ENCODE measurements at places on chromosomes 2 and 18.

GRCh38 chr2:160145471-160145870 is 54.6 kb downstream of the ITGB6 start:
- DNase-seq: no peak

DNA sequence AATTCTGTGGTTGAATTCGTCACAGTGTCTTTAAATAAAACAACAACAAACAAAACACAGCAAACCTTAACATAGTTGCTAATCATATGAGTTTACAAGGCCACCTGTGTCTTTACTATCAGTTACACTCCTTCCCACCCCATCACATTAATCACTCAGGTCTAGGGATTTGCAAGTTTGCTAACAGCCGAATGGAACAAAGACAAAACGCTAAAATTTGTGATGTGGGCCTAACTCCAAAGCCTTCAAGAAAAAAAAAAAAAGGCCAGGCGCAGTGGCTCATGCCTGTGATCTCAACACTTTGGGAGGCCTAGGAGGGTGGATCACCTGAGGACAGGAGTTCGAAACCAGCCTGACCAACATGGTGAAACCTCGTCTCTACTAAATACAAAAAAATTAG is 566 bp upstream of the POLI start:
- DNase-seq: no peak

DNA sequence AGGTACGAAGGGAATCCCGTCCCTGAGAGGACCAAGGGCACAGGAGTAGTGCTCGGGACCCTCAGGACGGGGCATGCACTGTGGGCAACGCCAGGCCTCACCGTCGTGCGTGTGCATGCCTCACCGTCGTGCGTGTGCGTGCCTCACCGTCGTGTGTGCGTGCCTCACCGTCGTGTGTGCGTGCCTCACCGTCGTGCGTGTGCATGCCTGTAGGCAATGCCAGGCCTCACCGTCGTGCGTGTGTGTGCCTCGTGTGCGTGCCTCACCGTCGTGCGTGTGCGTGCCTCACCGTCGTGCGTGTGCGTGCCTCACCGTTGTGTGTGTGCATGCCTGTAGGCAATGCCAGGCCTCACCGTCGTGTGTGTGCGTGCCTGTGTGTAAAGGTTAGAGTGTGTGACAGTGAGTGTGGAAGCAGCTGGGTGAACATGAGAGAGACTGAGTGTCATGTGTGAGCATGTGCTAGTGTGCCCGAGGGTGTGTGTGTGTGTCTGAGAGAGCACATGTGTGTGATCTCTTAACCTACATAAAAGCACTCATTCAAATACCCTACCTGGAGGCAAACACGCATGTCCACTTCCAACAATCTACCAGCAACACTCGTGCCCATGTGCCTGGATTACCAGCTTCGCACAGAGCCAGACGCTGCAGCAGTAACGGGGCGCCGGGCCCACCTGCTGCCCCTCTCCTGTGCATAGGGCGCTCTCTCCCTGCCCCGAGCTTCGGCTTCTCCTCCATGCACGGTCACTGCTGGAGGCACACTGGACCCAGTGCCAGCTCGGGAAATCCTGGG is 36.3 kb downstream of the ZNF516 start:
- DNase-seq: peak; percentile 15

DNA sequence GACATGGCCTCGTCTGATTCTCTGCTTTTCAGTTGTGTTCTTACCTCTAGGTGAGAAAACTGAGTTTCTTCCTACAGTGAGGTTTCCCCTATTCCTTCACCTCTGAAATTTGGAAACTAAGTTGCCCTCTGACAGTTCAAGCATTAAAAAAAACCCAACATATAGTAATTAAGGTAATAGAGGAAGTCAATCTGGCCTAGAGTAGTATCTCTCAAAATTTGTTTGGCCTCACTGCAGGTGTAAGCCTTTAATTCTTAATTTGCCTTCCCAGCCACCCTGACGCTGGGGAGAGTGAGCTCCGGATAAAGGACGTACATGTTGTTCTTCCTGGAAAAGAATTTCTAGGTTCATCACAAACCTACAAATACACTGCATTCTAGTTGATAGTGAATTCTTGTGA is 1.4 kb downstream of the CAD start:
- DNase-seq: no peak

- DNase-seq: no peak
Measured at GRCh38 chr2:146437712-146438111, 1407.1 kb upstream of the ACVR2A start.

- DNase-seq: no peak
Measured at GRCh38 chr2:233116946-233117345, 56.8 kb downstream of the INPP5D start.

GRCh38 chr18:55300421-55300935 is 287.5 kb downstream of the TCF4 start:
- DNase-seq: peak; percentile 70

DNA sequence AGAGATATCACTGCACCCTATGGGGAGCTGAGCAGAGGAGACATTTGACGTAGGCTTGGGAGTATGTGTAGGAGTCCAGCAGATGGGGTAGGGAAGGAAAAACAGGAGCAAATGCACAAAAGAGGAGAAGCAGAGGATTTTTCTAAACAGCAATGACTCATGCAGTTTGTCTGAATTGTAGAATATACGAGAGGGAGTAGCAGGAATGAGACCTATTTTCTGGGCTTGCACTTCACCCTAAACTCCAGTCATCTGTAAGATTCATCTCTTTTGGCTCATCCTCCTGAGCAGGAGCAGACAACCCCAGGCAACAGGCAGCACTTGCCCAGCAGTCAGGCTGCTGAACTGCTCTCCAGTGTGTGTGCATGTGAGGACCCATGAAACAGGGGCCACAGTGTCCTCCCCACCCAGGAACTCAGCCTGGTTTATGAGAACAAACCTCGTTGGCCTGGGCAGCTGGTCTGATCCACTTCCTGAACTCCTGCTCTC is 100.2 kb upstream of the CDC42EP3 start:
- DNase-seq: no peak

GRCh38 chr2:213199871-213200270 is 48.5 kb upstream of the IKZF2 start:
- DNase-seq: no peak

- DNase-seq: no peak
Measured at GRCh38 chr2:71934320-71934593, 213.4 kb downstream of the CYP26B1 start.

DNA sequence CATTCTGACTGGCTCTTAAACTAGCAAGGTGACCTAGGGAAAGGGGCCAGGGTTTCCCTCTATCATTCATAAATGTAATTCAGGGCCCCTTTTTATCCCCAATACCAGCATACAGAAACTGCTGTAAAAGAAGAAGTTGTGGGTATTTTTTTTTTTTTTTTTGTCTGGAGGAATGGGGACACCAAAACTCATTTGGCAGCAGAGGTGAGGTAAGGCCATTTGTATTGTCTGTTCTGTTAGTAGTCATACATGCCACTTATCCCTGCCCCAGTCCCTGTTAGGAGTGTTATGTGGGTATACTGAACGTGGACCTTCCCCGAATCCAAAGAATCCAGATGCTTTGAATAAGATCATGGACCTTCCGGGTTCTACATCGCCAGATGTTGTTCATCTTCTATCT is 1.7 kb downstream of the SEPTIN2 start:
- DNase-seq: no peak

GRCh38 chr2:143140864-143141661 is 11.8 kb downstream of the ARHGAP15 start:
- DNase-seq: no peak

DNA sequence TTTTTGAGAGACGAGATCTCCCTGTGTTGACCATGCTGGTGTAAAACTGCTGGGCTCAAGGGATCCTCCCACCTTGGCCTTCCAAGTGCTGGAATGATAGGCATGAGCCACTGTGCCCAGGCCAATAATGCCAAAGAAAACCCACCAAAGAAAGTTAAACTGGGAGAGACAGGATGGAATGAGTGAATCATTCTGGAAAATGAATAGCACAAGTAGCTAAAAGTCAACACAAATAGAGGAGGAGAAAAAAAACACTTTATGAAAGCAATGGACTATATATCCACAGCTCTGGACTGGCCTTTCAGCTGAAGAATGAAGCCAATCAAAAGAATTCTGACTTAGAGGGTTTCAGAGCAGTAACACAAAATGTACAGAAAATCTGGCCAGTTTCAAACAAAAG is 23.9 kb downstream of the IAH1 start:
- DNase-seq: no peak

DNA sequence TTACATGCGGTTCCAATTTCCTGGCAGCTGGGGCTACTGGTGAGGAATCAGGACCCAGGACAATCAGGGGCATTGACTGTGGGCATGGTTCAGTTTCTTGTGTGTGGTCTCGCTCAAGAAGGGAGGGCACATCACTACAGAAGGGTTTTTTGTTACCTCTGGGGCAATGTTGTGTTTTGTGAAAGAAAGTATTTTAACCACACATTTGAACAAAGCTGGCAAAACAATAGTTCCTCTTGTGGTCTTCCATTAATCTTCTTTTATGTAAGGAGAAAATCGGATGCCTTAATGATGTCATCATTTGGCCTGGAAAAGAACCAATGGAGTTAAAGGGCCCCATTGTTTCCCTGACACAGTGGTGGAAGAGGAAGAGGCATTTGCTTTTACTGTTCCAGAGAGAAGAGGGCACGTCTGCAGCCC is 197.4 kb downstream of the SH3BP4 start:
- no peak for DNase-seq

Measured in femur (tissue), 1 donor.